ENCODE measurements at places on chromosomes 11 and 22. TPM values are rescaled to one million over a fixed set of nuclear protein-coding genes. Genes with fewer than 3 reads are reported as not detected.

TRIM44 gene
- 22.1 TPM for total RNA-seq

TSSK2 gene
- not detected for total RNA-seq

THY1 gene
- 2.0 TPM for total RNA-seq

CNTF gene
- total RNA-seq, result 1.6 TPM

KRTAP5-10 gene
- not detected for total RNA-seq

GAB2 gene
- total RNA-seq, result 33.7 TPM

TPBGL gene
- 0.15 TPM for total RNA-seq

GGTLC3 gene
- total RNA-seq, result not detected

LRRC75B gene
- total RNA-seq, result 3.0 TPM

SEPTIN3 gene
- total RNA-seq, result 0.07 TPM

CNIH2 gene
- not detected for total RNA-seq

PGA5 gene
- total RNA-seq, result 0.48 TPM

- H3K36me3 ChIP-seq, result no peaks in the 10 kb centered on the region
- no peaks in the 10 kb centered on the region for H3K4me1 ChIP-seq
- no peak overlapping the region for H3K4me3 ChIP-seq
- no peak for DNase-seq
- no peaks in the 10 kb centered on the region for H3K27me3 ChIP-seq
- no peak overlapping the region for H3K27ac ChIP-seq
Measured at GRCh38 chr11:61690706-61691379, 10.7 kb downstream of the DAGLA start.

DNA sequence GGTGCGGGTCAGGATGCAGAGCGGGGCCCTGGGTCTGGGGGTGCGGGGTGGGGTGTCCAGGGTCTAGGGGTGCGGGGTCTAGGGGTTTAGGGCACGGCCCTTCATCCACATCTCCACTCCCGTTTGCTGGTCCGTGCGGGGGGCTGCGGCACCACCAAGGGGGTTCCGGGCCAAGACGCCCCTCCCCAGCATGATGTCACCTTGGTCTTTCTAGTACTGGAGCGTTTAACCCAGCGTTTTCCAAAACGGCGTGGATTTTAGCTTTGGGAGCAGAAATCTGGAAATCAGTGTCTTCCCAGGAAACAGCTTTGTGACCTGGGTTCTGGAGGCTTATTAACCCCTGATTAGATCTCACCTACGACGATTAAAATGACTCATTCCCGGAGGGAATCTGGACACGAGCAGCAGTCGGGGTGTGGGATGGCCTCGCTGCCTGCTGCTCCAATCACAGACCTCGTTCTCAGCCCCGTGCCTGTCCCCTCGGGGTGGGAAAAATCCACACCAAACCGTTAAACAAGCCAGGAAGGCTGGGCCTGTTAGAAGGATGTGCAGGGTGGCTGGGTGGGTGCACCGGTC, 759 bp downstream of the AP2A2 start:
- peak overlapping the region; percentile 91 for H3K27ac ChIP-seq
- DNase-seq, result peak; percentile 75
- H3K27me3 ChIP-seq, result no peaks in the 10 kb centered on the region
- H3K4me3 ChIP-seq, result peak overlapping the region; percentile 91

DNA sequence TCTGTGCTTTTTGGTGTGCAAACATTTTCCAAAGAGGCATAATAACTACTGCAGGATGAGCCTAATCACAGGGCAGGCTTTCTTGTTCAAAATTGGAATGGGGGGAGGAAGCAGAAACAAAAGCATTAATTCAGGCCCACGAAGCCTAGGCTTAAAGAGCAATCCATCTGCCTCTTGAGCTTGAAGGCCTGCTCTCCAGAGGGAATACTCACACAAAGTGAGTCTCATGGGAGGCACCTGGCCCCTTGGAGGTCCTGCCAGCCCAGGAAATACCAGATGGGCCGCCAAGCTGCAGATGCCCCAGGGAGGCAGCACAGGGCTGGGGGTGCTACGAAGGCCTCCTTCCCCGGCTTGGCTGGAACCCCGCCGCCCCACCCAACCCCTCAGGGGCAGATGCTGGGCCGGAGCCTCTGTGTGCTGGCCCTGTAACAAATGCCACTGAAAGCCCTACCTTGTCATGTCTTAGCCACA, 39.3 kb upstream of the COMT start:
- no peak overlapping the region for H3K27ac ChIP-seq
- H3K36me3 ChIP-seq, result peaks cover 16% of the 10 kb centered on the region
- H3K4me1 ChIP-seq, result no peaks in the 10 kb centered on the region
- H3K4me3 ChIP-seq, result no peak overlapping the region
- no peaks in the 10 kb centered on the region for H3K27me3 ChIP-seq

- no peaks in the 10 kb centered on the region for H3K36me3 ChIP-seq
- H3K4me3 ChIP-seq, result no peak overlapping the region
- H3K27ac ChIP-seq, result no peak overlapping the region
- no peaks in the 10 kb centered on the region for H3K4me1 ChIP-seq
- H3K27me3 ChIP-seq, result no peaks in the 10 kb centered on the region
- no peak for DNase-seq
Measured at GRCh38 chr11:23959462-23959861, 537.4 kb upstream of the LUZP2 start.

GRCh38 chr11:123580557-123581275, 73.7 kb downstream of the SCN3B start:
- no peak for DNase-seq
- H3K4me3 ChIP-seq, result no peak overlapping the region
- no peaks in the 10 kb centered on the region for H3K4me1 ChIP-seq
- no peak overlapping the region for H3K27ac ChIP-seq

DNA sequence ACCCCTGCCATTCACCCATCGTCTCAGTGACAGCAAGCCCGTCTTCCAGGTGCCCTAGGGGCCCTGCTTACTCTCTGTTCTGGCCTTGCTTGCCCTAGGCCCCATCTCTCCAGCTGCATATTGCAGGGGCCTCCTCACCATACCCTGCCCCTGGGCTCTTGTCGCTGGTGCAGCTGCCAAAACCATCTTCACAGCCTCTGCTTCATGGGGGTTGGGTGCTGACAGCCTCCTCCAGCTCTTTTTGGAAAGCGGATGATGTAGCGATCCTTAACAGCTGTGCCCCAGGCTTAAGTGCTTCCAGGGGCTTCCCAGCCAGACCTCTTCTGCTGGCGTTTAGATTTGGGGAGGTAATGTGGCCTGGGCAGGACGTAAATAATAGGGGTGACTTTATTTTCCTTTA, 61.2 kb upstream of the SUSD2 start:
- no peak for DNase-seq
- H3K4me1 ChIP-seq, result peaks cover 35% of the 10 kb centered on the region
- no peak overlapping the region for H3K4me3 ChIP-seq
- peak overlapping the region; percentile 30 for H3K27ac ChIP-seq
- H3K27me3 ChIP-seq, result no peaks in the 10 kb centered on the region

DNA sequence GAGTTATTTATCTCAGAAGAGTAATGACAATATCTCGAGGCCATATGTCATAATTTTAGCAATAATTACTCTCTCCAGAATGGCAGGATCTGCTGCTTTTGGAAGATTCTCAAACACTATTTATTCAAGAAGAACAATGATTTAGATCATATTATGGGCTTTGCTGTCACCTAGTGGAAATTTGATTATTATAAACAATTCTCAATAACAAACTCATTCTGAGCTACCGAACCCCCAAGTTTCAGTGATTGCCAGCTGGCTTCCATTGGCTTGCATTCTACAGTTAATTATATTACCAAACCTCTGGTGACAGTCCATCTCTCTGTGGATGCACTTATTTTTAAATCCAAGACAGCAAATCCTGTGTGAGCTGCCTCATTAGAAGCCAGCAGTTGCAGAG, 27.9 kb upstream of the SLC36A4 start:
- H3K36me3 ChIP-seq, result no peaks in the 10 kb centered on the region
- no peak for DNase-seq
- H3K27me3 ChIP-seq, result no peaks in the 10 kb centered on the region
- H3K4me1 ChIP-seq, result no peaks in the 10 kb centered on the region
- no peak overlapping the region for H3K4me3 ChIP-seq

- no peaks in the 10 kb centered on the region for H3K4me1 ChIP-seq
- no peak for DNase-seq
- H3K27ac ChIP-seq, result no peak overlapping the region
- no peak overlapping the region for H3K4me3 ChIP-seq
Measured at GRCh38 chr11:60966890-60967289, 4.6 kb upstream of the CD6 start.

GRCh38 chr11:60798631-60799030, 13.5 kb downstream of the MS4A10 start:
- no peaks in the 10 kb centered on the region for H3K27me3 ChIP-seq
- no peaks in the 10 kb centered on the region for H3K36me3 ChIP-seq
- H3K4me1 ChIP-seq, result no peaks in the 10 kb centered on the region
- no peak overlapping the region for H3K27ac ChIP-seq
- H3K4me3 ChIP-seq, result no peak overlapping the region

DNA sequence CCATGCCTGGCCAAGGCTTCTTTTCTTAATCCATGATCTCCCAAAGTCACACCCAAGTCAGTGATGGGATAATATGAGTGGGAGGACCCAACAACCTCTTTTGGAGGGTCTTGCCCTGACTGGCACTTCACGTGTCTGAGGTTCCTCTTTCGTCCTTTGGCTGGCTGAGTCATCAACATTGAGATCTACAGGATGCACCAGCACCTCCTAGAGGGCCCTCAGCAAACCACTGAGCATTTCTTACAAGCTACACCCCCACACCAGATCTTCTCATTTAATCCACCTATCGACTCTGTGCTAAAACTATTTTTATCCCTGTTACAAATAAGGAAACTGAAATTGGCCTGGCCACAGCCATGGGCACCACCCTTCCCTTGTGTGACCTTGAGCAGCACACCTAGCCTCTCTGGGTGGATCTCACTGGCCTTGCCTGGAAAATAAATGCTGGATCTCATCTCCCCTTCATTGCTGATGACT, 63.4 kb downstream of the FLI1 start:
- H3K4me1 ChIP-seq, result no peaks in the 10 kb centered on the region
- DNase-seq, result no peak
- no peak overlapping the region for H3K27ac ChIP-seq
- no peak overlapping the region for H3K4me3 ChIP-seq
- H3K27me3 ChIP-seq, result no peaks in the 10 kb centered on the region

- no peaks in the 10 kb centered on the region for H3K27me3 ChIP-seq
- peaks cover 12% of the 10 kb centered on the region for H3K36me3 ChIP-seq
- H3K4me3 ChIP-seq, result no peak overlapping the region
- DNase-seq, result no peak
- H3K4me1 ChIP-seq, result no peaks in the 10 kb centered on the region
- no peak overlapping the region for H3K27ac ChIP-seq
Measured at GRCh38 chr11:65643971-65644370, 6.1 kb downstream of the SIPA1 start.

GRCh38 chr11:1035577-1036283, 788 bp downstream of the MUC6 start:
- H3K4me3 ChIP-seq, result no peak overlapping the region
- no peaks in the 10 kb centered on the region for H3K36me3 ChIP-seq
- no peak overlapping the region for H3K27ac ChIP-seq

GRCh38 chr11:76175783-76176182, 30.5 kb downstream of the WNT11 start:
- no peaks in the 10 kb centered on the region for H3K4me1 ChIP-seq
- DNase-seq, result no peak
- no peaks in the 10 kb centered on the region for H3K36me3 ChIP-seq
- H3K4me3 ChIP-seq, result no peak overlapping the region

- H3K36me3 ChIP-seq, result no peaks in the 10 kb centered on the region
Measured at GRCh38 chr11:72218251-72218745, 1.7 kb downstream of the FOLR2 start.

- no peak overlapping the region for H3K27ac ChIP-seq
- peaks cover 27% of the 10 kb centered on the region for H3K36me3 ChIP-seq
- no peak for DNase-seq
- H3K27me3 ChIP-seq, result no peaks in the 10 kb centered on the region
- H3K4me1 ChIP-seq, result peaks cover 14% of the 10 kb centered on the region
Measured at GRCh38 chr11:43907028-43907975, 26.7 kb downstream of the ALKBH3 start.

DNA sequence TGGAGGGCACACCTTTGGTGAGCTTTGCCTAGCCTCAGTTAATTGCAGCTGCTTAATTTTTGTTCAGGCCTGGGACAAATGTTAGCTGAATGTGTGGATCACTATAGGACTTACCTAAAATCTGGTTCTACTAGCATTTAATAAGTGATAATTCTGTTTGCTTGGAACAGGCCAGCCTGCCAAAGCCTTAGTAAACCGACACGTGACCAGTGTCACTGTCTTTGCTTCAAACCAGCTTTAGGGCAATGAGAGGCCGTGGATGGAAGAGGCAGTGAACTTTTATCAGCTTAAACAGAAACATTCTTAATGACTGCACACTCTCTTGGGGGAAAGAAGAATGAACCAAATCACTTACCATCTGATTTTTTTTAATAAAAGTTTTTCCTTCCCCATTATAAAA, 10.8 kb downstream of the PARVA start:
- no peaks in the 10 kb centered on the region for H3K27me3 ChIP-seq
- H3K4me1 ChIP-seq, result peaks cover 69% of the 10 kb centered on the region
- no peak overlapping the region for H3K4me3 ChIP-seq
- no peaks in the 10 kb centered on the region for H3K36me3 ChIP-seq

- H3K4me3 ChIP-seq, result no peak overlapping the region
- no peak for DNase-seq
- H3K27me3 ChIP-seq, result no peaks in the 10 kb centered on the region
- peaks cover 35% of the 10 kb centered on the region for H3K36me3 ChIP-seq
- H3K27ac ChIP-seq, result peak overlapping the region; percentile 18
Measured at GRCh38 chr22:41229730-41230400, 10.9 kb downstream of the CHADL start.

GRCh38 chr11:2208691-2209369, 37.2 kb upstream of the TH start:
- no peaks in the 10 kb centered on the region for H3K27me3 ChIP-seq
- DNase-seq, result peak; percentile 26
- H3K36me3 ChIP-seq, result no peaks in the 10 kb centered on the region
- H3K4me1 ChIP-seq, result no peaks in the 10 kb centered on the region

GRCh38 chr11:117560780-117561530, 233.3 kb downstream of the CEP164 start:
- DNase-seq, result no peak
- H3K36me3 ChIP-seq, result no peaks in the 10 kb centered on the region
- no peaks in the 10 kb centered on the region for H3K4me1 ChIP-seq
- H3K27ac ChIP-seq, result no peak overlapping the region

- DNase-seq, result no peak
- H3K27me3 ChIP-seq, result no peaks in the 10 kb centered on the region
- H3K4me1 ChIP-seq, result no peaks in the 10 kb centered on the region
- H3K36me3 ChIP-seq, result peaks cover 13% of the 10 kb centered on the region
Measured at GRCh38 chr11:17197431-17197898, 10.3 kb downstream of the PIK3C2A start.

GRCh38 chr11:36019005-36019596, 75.2 kb downstream of the LDLRAD3 start:
- no peaks in the 10 kb centered on the region for H3K4me1 ChIP-seq
- no peak overlapping the region for H3K4me3 ChIP-seq
